ENCODE measurements at places on chromosomes 11 and 22. TPM values are rescaled to one million over a fixed set of nuclear protein-coding genes. Genes with fewer than 3 reads are reported as not detected.

ST3GAL4 gene
- 169 TPM for total RNA-seq

C11orf86 gene
- total RNA-seq: 21.0 TPM

GNG3 gene
- 0.64 TPM for total RNA-seq

TRIM49 gene
- not detected for total RNA-seq

DNA sequence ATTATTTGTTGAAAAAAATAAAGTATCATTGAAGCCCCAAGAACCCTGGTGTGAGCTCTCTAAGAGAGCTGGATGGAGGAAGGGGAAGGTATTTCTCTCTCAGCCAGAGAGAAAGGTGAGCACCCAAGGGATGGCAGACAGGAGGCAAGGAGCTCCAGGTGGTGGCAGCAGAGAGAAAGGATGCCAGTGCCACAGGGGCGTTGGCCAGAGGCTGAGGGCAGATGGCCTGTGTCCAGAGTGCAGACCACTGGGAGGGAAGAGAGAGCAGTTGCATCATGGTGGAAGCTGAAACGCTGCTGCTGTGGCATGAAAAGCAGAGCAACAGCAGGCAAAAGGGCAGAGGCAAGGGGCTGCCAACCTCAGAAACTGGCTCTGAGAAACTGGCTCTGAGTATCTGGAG, 8.5 kb downstream of the SPON1 start:
- peaks cover 2% of the 10 kb centered on the region for H3K4me1 ChIP-seq
- H3K27me3 ChIP-seq: no peaks in the 10 kb centered on the region
- peak; percentile 69 for DNase-seq

DNA sequence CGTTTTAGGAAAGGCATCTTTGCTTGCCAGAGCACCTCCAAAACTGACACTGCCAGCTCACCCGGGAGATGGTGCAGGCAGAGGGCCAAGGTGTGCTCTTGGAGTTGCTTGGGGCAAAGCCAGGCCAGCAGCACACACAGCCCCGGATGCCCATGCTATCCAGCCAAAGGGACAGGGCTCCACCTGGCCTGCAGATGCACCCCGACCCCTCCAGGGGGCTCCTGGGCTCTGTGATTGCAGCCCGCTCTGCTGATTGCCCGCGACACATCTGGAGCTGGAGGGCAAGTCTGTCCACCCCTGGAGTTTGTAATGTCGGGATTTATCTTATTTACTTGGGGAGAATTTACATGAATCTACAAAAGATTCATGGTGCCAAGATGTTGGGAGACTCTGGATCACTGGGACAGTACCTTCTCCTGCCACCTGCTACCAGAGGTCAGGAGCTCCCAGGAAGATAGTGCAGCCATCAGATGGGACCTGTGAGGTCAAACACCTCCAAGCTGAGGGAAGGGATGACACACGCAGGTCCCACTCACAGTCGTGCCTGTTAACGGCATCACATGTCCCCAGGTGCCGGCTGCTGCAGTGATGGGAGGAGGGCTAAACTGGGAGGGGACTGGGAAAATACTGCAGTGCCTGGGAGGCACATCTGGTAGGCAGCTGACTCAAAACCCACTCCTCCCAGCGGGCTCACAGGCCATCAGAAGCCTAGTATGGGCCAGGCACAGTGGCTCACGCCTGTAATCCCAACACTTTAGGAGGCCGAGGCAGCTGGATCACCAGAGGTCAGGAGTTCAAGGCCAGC, 17.2 kb downstream of the CBX7 start:
- DNase-seq: peak; percentile 44
- no peak overlapping the region for H3K27ac ChIP-seq
- H3K27me3 ChIP-seq: no peaks in the 10 kb centered on the region
- no peaks in the 10 kb centered on the region for H3K36me3 ChIP-seq

MRGPRX4 gene
- not detected for total RNA-seq

GRCh38 chr11:69958308-69958707, 119.8 kb upstream of the ANO1 start:
- H3K27ac ChIP-seq: no peak overlapping the region
- H3K4me3 ChIP-seq: no peak overlapping the region
- H3K36me3 ChIP-seq: no peaks in the 10 kb centered on the region
- no peak for DNase-seq
- H3K4me1 ChIP-seq: no peaks in the 10 kb centered on the region
- peaks cover 4% of the 10 kb centered on the region for H3K27me3 ChIP-seq

Data from transverse colon (tissue), 4 donors.